ENCODE measurements at places on chromosomes 13 and 19.

DNA sequence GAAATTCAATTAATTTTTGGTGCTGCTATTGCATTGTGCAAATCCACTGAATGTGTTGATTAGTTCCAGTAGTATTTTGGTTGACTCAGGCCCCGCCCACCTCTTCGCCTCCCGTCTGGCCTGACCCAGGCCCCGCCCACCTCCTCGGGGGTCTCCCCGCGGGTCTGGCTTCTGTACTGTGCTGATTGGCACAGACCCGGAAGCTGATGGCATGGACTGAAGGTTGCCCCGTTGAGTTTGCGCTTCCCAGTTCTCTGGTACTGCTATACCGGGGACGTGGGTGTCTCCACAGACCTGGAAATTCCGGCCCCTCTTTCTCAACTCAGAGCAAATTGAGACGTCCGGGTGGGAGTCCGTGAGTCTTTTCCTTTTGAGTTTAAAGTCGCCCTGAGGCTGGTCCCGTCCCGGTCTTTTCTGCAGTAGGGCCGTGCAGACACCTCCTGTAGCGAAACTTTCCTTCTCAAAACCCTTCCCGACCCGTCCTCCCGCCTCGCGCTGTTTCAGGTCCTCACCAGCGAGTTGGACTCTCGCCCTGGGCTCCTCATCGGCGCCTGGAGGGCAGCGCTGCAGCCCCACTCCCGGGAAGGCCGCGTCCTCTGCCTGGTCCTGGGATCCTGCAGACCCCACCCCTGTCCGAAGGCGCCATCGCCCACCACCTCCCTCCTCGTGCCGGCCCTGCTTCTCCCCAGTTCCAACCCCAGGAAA, 14.8 kb downstream of the ZNF701 start:
- DNase-seq, result no peak

DNA sequence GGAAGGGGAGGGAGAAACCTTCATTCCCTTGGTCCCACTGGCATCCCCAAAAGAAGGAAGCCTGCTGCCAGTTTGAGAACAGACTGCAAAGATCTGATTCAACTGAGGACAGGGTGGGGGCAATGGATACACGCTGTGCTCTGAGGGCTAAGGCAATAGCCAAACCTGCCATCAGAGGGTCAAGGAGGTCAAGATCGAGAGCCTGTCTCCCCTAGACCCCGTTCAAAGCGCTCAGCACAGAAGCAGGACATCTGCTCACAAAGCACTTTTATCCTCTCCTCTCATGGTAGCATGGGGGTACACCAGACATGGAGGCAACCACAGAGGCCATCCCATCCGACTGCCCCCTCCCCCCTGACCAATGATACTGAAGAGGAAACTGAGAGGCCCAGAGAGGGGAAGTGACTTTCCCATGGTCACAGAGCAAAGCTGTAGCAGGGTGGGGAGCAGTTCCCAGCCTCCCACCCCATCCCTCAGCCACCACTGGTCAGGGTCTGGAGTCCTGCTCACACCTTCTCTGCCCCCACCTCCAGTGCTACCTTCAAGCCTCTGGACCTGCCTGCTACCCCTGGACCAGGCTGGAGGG, 11.1 kb downstream of the POU2F2 start:
- DNase-seq, result no peak

- no peak for DNase-seq
Measured at GRCh38 chr13:66353664-66354063, 876.5 kb downstream of the PCDH9 start.

DNA sequence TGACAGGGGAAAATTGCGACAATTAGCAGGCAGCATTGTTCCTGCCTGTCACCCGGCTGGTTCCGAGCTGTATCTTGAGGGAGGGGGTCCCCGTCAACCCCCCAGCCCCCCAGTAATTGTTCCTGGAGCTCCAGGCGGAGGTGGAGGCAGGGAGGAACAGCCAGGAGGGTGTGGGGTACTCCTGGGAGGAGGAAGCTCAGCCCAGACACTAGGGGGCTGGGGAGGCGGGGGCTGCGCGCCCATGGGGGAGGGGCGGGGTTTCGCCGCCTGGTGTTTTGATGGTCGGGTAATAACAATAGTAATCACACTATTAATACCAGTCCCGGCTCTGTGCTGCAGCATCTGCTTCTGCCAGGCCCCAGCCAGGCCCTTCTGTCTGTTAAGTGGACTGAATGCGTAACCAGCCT, 8.6 kb downstream of the NPAS1 start:
- DNase-seq, result no peak

DNA sequence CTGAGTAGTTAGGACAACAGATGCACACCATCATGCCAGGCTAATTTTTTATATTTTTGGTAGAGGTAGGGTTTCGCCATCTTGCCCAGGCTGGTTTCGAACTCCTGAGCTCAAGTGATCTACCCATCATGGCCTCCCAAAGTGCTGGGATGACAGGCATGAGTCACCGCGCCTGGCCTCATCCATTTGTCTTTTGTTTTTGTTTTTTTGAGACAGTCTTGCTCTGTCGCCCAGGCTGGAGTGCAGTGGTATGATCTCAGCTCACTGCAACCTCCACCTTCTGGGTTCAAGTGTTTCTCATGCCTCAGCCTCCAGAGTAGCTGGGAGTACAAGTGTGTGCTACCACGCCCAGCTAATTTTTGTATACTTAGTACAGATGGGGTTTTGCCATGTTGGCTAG, 57.0 kb downstream of the DNM2 start:
- no peak for DNase-seq

- DNase-seq, result no peak
Measured at GRCh38 chr19:56732976-56733375, 61.4 kb upstream of the ZNF835 start.

- DNase-seq, result no peak
Measured at GRCh38 chr19:21482863-21483276, 22.5 kb upstream of the ZNF429 start.

DNA sequence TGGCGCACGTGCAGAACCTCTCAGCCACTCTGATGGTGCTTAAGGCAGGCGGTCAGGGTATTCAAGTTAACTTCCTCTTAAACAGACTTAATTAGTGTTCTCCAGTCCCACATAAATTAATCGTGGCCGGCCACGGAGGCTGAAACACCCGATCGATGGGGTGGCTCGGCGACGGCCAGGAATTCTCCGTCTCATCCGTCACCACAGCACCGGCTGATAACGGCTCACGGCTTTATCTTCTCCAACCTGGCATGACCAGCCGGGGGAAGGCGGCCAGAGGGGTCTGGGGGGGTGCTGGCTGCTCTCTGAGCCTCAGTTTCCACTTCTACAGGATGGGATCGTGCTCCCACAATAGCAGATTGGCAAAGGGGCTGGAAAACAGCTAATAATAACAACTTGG, 32.6 kb upstream of the TCF3 start:
- DNase-seq, result no peak

- no peak for DNase-seq
Measured at GRCh38 chr13:66543780-66544179, 686.4 kb downstream of the PCDH9 start.

DNA sequence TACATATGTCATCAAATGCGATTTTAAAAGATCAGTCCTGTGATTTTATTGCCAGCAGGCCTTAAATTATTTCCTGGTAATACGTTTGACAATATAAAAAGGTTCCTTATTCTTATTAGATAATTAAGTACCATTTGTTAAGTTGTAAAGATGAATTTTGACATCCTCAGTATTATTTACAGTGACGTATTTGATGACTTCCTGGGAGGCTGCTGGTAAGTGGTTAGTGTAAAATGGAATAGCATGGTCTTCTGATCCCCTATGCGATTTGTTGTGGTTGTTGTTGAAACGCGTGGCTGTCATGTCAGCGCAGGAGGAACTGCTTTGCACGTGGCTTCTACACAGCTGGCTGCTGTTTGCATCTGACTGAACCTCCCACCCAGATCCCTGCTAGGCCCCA, 99.7 kb downstream of the DCLK1 start:
- no peak for DNase-seq

GRCh38 chr19:56091751-56092546, 29.1 kb downstream of the ZNF787 start:
- no peak for DNase-seq

DNA sequence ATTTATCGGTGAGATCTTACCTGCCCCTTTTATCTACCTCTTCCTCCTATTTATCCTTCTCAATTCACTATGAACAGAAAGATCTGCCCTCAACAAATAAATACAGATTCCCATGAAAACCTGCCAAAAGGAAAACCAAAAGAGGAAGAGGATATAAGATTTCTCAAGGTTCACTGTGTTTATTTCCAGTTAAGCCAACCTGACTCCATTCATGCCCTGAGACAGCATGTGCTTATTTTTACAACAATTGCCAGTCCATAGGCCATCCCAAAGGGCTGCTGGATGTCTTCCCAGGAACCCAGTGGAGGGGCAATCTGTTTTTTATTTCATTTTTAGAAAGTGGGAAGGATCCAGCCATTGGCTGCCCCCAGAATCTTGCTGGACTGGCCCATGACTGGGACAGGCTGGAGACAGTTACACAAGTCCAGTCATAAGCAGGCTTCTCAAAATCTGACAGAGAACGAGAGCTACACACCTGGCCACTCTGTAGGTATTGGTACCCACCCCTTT, 209.1 kb downstream of the IRS2 start:
- no peak for DNase-seq

- no peak for DNase-seq
Measured at GRCh38 chr13:44128552-44129001, 245.0 kb upstream of the SERP2 start.

GRCh38 chr19:12791345-12792050, at the start of gene JUNB:
TSS of gene JUNB (plus strand) at chr19:12791486. CDS start at chr19:12791772, 286 bp downstream.
- DNase-seq, result peak; percentile 93

DNA sequence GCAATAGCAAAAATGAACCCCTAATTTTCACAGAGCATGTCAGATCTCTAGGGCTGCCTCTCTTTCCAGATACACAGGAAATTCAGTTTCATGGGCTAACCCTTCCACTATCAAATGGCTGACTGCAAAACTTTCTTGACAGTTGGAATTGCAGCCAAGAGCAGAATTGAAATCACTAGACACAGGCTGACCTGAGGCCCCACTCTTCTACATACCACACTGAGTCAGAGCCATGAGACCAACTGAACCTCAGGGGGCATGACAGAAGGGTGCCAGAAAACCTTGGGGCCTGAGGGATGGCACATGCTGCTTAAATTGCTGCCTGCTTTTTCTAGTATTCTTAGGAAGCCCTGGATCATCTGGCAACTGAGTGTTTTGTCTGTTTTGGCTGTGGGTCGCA, 1.7 kb upstream of the DLEU7 start:
- DNase-seq, result no peak

DNA sequence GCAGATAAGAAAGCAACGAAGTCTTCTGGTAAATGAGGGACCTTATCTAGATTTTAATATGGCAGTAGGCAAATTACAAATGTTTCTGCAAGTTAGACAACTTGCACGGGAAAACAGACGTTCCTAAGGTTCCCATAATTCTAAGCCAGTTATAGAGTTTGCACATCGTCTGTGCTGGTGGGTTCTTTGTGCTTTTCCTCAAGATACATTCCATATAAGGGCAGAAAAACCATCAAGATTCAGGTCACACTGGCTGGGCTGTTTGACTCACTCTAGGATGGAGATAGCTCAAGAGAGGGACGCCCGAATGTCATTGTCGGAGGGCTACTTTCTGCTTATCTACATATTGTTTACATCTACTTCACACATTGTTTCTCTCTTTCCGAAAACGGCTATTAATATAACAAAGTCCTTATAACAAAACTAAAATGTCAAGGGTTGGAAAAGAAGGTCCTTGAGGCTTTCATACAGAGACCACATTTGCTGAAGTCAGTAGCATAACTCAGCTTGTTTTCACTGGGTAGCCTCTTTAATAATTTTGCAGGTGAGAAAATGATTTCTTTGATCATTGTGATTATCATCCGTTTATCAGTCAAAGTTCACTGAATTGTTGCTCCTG, 44.4 kb downstream of the SOX1 start:
- no peak for DNase-seq

DNA sequence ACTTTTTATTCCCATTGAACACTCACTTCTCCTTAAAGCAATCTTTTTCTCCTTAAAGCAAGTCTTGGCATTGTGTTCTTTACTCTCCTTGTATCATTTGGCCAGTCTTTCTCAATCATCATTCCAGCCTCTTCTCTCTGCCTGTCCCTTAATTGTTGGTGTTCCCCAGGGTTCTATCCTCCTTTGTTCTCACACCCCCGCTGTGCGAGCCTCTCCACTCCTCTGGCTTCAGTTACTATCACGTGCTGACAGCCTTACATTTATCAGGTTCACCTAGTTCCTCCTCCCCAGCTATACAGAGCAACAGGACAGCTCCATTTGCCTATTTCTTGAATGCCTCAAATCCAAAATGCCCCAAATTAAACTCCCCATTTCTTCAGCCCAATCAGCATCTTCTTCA, 24.6 kb downstream of the CYSLTR2 start:
- no peak for DNase-seq

DNA sequence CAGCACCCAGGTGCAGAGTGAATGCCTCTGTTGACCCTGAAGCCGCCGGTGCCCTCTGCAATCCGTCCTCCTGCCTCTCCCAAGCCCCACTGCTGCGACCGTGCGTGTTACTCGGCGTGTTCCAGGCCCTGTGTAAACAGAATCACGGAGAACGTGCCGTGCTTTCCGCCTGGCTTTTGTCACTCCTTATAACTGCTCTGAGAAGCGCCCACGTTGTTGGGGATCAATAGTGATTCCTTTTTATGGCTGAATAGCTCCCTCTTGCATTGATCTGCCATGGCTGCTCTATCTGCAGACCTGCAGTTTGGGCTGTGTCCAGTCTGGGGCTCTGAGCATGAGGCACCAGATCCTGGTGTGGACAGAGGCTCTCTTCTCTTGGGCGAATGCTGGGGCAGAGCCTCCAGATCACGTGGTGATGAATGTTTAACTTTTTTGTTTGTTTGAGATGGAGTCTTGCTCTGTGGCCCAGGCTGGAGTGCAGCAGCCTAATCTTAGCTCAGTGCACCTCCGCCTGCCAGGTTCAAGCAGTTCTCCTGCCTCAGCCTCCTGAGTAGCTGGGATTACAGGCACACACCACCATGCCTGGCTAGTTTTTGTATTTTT, 15.8 kb downstream of the ADPRHL1 start:
- no peak for DNase-seq

DNA sequence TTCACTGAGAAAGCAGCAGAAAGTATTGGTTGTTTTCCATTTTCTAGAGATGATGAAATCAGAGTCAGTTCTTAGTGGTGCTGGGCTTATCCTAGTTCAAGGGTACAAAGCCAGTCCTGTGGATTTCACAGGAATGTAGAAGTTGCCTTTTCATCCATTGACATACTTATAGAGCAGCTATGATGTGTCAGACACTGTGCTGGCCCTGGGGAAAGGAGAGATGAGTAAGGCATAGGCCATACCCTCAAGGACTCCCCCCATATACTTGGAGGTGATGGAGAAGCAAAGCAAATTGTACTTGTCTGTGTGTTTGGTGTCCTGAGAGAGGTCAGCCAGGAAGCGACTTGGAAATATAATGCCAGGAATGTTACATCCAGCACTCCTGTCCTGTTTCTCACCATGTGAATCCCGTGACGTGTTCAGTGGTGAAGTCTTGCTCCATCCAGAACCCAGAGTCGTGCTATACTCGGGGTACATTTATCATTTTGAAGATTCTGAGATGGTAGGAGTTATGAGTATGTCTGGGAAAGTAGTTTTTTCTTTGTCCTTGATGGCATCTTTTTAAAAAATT, 22.6 kb downstream of the ERCC5 start:
- no peak for DNase-seq

- no peak for DNase-seq
Measured at GRCh38 chr13:48448959-48449614, 36.2 kb upstream of the LPAR6 start.

All from ecto neural progenitor cell (in vitro differentiated cells).